Activated CD8-positive, alpha-beta memory T cell treated with anti-CD3 and anti-CD28 coated beads, Interleukin-2, amount 50 U/mL, for 4 hours (primary cell): ENCODE measurements at places on chromosomes 5 and 9.

- no peak for DNase-seq
Observed at GRCh38 chr5:133219296-133219695, 167.5 kb downstream of the HSPA4 start.

DNA sequence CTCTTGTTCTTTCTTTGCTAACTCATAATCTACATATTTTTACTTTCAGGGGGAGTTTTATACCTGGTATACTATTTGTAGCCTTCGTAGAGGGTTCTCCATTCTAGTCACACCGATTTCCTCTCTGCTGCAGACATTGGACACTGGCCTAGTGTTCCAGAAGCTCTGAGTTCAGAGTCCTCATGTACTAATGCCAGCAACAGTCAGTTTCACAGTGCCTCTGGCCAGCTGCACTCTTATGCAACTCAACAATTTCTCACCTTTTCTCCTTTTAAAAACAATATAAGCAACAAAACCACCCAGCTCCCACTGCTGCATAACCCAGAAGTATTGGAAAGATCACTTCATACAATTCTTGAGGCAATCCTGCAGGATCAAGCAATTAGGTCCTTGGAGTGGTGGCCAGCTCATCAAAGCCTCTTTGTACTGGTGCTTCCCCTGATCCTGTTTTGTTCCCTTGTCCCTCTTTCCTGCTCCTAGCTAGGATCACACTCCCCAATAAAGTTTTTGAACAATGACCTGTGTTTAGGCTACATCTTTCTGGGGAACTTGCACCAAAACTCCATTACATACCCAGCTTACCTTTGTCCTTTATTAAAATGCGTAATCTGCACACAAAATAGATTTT lies 98.1 kb upstream of the TUT7 start:
- DNase-seq, result no peak

DNA sequence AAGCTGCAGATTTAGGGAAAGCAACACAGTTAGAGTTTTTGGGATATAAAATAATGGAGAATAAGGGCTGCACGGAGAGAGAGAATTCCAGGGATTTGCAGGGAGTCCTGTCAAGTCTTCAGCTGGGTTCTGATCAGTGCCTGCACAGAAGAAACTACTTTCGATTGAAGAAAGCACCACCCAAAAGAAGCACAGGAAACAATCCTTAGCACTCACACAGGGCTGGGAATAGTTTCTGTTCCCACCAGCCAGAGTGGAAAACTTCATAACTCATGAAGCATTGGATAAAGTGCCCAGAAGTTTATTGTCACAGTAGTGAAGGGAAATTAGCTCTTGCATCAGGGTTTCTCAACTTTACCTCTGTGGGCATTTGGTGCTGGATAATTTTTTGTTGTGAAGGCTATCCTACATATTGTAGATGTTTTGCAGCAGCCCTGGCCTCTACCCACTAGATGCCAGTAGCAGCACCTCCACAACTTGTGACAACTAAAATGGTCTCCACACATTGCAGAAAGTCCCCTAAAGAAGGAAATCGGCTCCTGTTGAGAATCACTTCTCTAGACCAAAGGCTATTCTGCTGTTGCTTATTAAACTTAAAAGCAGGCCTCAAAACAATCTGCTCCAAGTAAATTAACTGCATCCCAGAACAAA lies 71.0 kb upstream of the FAM120A start:
- no peak for DNase-seq

- no peak for DNase-seq
Observed at GRCh38 chr9:114096866-114097612, 2.1 kb downstream of the KIF12 start.

GRCh38 chr9:38227061-38227540 lies 158.1 kb upstream of the SHB start:
- peak; percentile 55 for DNase-seq

DNA sequence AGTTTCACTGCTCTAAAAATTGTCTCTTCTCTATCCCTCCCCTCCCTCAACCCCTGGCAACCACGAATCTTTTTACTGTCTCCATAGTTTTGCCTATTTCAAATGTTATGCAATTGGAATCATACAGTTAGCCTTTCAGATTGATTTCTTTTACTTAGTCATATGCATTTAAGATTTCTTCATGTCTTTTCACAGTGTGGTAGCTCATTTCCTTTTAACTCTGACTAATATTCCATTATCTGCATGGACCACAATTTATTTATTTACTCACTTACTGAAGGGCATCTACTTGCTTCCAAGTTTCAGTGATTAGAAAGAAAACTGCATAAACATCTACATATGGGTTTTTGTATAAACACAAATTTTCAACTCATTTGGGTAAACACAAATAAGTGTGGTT lies 372.3 kb downstream of the CDH18 start:
- DNase-seq, result no peak

GRCh38 chr5:133228316-133228715 lies 176.5 kb downstream of the HSPA4 start:
- DNase-seq, result no peak

DNA sequence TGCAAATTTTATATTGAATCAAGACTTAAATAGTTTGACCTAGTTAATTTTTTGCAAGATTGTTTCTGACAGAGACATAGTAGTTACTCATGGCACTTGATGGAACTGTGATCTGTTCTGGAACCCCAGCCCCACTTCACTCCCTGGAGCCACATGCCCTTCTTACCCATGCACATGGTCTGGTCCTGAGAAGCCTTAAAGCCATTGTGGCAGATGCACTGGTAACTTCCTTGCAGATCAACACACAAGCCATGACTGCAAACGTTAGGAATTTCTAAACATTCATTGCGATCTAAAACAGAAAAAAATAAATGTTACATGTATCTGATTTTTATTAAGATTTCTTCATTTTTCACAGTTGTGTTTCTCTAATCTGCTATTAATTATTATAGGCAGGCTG lies 221.2 kb downstream of the SLC12A2 start:
- no peak for DNase-seq

GRCh38 chr5:139146809-139147482 lies 51.2 kb downstream of the SIL1 start:
- no peak for DNase-seq

- no peak for DNase-seq
Observed at GRCh38 chr5:83636156-83636555, 84.5 kb downstream of the HAPLN1 start.

DNA sequence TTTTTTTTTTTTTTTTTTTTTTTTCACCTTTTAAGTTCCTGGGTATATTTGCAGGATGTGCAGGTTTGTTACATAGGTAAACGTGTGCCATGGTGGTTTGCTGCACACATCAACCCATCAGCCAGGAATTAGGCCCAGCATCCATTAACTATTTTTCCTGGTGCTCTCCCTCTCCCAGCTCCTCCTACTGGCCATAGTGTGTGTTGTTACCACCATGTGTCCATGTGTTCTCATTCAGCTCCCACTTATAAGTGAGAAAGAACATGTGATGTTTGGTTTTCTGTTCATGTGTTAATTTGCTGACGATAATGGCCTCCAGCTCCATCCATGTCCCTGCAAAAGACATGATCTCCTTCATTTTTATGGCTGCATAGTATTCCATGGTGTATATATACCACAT lies 350.5 kb downstream of the MAN2A1 start:
- no peak for DNase-seq

- DNase-seq, result no peak
Observed at GRCh38 chr9:92066168-92066567, 49.0 kb downstream of the SPTLC1 start.

- no peak for DNase-seq
Observed at GRCh38 chr5:133694181-133694831, 82.0 kb upstream of the FSTL4 start.

- no peak for DNase-seq
Observed at GRCh38 chr5:77776554-77777206, 541 bp upstream of the TBCA start.

GRCh38 chr5:131943916-131944315 lies 1.5 kb downstream of the MEIKIN start:
- DNase-seq, result no peak

DNA sequence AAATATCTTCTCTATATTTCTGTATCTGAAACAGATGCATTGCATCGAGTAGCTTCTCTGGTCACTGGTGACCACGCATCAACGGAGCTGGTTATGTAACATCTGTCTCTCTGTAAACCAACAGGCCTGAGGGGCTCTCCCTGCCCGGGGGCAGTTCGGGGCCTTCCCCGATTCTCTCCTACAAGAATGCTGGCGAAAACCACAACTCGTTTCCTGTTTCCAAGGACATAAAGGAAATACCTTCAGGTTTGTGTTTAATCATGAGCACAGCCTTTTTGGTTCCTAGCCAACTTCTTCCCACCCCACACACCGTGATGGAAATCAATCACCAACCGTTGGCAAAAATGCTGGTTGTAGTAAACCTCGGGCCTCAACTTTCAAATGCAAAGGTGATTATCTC lies 25.1 kb downstream of the GDNF start:
- DNase-seq, result no peak

GRCh38 chr5:10533226-10533625 lies 30.6 kb upstream of the ANKRD33B start:
- DNase-seq, result no peak

DNA sequence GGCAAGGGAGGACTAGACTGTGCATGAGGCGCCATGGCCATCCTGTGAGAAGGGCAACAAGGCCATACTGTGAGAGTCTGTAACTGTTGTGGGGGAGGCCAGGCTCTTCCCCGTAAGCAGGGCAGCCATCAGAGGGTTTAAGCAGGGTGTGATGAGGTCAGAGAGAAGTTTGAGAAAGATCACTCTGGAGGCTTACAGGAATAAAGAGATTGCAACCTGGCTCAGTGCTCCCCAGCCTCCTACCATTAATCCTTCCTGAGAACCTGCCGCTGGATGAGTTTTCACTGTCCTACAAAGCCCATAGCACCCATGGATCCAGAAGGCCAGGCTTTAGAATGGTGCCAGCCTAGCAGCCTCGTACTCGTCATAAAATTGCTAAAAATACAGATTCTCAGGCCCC lies 14.4 kb upstream of the TRMT10B start:
- no peak for DNase-seq

DNA sequence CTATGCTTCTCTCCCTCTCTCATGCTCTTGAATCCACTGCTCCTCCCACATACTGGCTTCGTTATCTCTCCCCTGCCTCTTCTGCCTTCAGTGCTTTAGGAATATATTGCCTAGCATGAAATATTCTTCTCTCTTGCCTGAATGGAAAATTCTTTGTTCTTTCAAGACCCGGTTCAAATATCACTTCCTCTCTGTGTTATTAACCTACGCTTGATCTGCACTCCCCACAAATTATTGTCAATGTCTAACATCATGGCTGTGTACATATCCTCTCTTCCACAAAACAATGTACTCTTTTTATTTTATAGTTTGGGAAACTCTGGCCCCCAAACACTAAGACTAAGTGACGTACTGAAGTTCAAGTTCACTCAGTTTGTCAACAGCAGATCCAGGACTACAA lies 211.0 kb downstream of the SEC61B start:
- no peak for DNase-seq

DNA sequence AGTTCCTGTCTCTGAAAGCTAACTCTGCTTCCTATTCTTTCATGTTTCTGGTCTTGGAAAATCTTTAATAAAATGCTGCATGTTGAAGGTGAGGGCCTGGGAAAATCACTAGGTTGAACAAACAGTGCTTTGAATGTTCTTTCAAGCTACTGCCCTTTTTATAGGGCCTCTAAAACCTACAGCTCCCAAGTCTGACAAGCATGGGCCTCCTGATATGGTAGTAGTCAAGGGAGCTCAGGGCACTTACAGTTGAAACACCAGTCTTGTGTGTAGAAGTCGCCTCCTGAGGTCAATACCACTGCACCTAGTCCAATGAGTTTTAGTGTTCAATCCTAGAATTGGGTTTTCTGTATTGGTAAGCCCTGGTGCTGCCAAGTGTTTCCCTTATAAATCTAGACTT lies 20.5 kb downstream of the VLDLR start:
- no peak for DNase-seq

GRCh38 chr5:2158109-2158508 lies 275.4 kb upstream of the IRX4 start:
- no peak for DNase-seq
